C1 segment of cervical spinal cord (tissue), 14 donors: ENCODE measurements at places on chromosomes 4 and X.

DNA sequence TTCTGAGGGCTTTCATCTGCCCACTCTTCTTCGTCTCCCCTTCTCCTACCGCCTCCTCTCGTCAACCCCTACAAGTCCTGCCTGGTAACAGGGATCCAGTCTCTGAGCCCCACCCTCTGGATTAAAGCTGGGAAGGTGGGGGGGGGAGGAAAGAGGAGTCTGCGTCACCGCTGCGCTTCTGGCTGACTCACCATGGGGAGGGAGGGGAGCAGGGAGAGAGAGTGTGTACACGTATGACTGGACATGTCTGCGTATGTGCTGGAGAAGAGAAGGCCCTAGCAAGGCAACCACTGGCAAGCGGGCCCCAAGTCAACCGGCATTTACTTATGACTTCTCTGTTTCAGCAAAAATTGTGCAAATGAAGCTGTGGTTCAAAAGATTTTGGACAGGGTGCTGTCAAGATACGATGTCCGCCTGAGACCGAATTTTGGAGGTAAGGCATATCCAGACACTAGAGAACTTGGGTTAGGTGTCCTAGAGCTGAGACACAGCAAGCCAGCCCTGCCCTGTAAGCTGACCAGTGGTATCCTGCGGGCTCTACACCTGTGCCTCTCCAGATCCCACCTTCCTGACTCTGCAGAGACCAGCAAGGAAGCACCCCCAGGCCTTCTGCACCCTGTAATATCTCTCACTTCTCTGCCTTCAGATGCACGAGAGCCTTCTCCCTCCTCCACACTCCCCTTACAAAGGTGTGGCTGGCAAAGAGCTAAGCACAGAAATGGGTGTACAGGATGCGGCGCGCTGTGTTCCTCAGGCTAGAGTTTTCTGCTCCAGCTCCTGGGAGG lies 2.5 kb downstream of the GABRQ start:
- no peak for DNase-seq

- no peak for DNase-seq
Observed at GRCh38 chr4:120664851-120665250, 257.7 kb downstream of the PRDM5 start.

DNA sequence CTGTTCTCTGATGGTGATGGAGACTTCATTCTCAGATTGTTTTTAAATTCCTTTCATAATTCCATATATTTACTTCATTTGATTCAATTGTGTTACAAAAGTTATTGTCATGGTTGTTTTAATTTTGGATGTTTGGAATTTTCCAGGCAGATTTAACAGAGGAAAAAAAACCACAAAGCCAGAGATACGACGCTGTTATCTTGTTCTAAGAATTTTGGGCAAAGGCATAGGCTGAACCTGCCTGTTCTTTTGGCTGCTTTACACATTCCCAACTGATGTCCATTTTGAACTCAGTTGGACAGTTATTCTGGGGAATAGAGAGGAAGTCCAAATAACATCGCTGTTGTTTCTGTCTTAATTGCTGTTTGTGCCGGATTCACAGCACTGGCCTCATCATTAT lies 65.7 kb downstream of the LINC00632 start:
- DNase-seq, result no peak

GRCh38 chrX:138128027-138128671 lies 562.2 kb downstream of the ZIC3 start:
- DNase-seq, result no peak

- no peak for DNase-seq
Observed at GRCh38 chrX:115142057-115142456, 47.2 kb upstream of the RBMXL3 start.

DNA sequence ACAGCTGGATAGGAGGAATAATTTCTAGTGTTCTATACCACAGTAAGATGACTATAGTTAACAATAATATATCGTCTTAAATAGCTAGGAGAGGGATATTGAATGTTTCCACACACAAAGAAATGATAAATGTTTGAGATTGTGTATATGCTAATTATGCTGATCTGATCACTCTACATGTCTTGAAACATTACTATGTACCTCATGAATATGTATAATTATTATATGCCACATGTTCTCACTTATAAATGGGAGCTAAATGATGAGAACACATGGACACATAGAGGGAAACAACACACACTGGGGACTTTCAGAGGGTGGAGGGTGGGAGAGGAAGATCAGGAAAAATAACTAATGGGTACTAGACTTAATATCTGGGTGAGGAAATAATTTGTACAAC lies 53.2 kb upstream of the MAGEA4 start:
- no peak for DNase-seq

DNA sequence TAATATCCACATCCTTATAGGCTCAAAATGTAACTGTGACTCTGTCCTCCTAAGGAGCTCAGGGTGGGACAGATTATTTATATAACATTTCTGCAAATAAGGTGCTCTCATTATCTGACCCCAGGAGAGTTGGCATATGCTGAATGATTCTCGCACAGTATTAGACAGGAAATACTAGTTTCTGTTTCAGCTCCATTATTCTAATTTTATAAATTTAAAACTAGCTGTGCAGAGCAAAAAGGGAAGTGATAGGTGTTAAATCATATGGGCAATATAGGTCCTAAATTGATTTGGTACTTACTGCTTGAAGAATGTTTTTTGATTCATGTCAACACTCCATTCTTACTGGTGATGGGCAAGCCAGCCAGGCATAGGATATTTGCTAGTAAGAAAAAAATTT lies 141.5 kb downstream of the GLRA2 start:
- no peak for DNase-seq

GRCh38 chr4:75180790-75181776 lies 248.2 kb downstream of the PARM1 start:
- DNase-seq, result no peak

DNA sequence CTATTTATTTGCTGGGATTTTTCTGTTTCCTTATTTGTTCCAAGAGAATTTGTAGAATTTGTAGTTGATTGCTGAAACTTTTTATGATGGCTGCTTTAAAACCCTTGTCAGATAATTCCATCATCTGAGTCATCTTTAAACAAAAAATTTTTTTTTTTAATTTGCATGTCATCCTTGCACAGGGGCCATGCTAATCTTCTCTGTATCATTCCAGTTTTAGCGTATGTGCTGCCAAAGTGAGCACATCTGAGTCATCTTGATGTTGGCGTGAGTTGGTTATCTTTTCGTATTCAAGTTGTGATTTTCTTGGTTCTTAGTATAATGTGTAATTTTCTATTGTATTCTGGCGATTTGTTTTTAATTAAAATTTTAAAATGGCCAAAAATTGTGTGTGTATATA lies 18.7 kb upstream of the ZNF157 start:
- DNase-seq, result no peak

DNA sequence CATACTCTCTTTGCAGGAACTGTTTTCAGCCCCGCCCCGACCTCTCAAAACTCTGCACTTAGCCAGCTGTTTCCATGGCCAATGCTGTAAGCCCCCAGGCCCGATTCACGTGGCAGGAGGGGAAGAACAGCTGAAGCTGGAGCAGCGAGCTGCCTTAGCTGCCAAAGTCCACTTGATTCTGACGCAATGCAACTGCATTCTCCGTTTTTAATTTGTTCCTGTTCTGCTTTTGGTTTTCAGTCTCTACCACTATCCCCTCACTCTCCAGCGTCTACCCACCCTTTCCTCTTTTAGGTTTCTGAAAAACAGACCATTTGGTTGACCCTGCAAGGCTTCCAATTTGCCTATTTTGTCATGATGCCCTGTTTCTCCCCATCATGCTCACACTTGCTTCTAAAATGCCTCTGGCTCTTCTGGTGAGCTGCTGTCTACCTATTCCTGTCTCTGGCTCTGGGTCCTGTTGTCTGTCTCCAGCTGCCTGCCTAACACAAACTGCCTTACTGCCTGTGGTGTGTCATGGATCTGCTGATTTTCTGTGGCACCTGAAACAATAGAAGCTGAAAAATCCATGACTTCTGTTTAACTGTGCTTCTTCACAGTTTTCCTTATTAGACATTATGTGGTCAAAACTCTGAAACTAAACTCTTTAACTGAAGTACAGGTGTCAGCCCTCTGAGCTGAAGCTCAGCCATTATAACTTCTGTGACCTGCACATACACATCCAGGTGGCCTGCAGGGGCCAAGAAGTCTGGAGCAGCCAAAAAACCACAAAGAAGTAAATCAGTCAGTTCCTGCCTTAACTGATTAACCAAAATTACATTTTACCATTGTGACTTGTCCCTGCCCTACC lies 160.5 kb upstream of the AGTR2 start:
- DNase-seq, result no peak

DNA sequence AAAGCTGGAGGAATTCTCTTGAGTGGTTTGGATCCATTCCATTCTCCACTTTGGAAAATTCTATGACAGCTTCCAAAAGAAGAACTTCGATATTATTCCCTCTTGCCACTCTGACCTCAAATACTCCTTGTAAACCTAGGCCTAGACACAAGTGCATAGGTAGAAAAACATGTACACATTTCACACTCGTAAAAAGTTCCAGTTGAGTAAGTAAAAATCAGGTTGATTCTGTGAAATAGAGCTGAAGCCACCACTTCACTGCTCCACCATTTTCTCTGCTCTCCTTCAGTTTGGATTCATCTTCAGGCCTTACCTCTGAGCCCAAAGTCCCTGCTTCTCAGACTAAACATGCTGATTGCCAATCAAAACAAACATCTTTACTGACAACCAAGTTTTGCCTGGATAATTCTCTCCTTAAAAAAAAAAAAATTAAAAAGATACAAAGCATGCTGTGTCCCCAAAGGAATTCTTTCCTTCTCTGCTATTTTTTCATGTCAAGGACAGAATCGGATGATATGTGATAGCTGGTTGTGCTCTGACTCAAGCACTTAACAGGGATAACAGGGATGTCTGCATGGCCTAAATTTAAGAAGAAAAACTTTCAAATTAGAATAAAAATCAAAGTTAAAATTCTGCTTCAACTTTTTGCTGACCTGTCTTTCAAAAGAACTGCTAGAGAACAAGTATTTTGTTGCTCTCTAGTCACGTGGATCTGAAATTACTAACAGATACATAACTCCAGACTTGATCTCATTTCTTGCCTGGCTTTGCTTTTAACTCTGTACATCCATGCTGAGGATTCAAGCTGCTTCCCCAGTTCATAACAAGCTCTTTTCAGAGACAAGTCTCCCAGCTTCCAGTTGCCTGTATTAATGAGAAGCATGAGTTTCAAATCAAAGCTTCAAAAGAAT lies 420.9 kb upstream of the INTU start:
- no peak for DNase-seq

DNA sequence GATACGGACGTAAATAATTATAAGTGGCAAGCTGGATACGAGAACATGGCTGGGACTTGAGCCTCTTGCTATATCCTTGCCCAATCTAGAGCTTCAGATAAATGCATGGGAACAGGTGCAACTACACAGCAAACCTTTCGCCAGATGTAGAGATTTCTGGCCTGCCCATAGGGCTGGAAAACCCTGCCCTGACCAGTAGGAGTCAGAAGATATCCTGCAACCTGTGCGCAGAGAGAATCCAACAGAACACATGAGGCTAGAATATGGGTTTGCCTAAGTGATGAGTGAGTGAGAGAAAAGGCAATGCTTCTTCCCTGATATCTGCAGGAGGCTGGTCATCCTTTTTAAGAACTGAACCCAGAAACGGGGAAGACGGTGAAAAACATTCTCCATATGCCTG lies 805.3 kb upstream of the TENM3 start:
- DNase-seq, result no peak

- DNase-seq, result no peak
Observed at GRCh38 chr4:76615999-76616398, 181.0 kb downstream of the SHROOM3 start.

- DNase-seq, result no peak
Observed at GRCh38 chr4:6445403-6446129, 26.8 kb downstream of the PPP2R2C start.

GRCh38 chrX:120315776-120316175 lies 4.5 kb upstream of the TMEM255A start:
- DNase-seq, result no peak
